ENCODE measurements at places on chromosomes 3 and 15. TPM values are rescaled to one million over a fixed set of nuclear protein-coding genes. Genes with fewer than 3 reads are reported as not detected.

DNA sequence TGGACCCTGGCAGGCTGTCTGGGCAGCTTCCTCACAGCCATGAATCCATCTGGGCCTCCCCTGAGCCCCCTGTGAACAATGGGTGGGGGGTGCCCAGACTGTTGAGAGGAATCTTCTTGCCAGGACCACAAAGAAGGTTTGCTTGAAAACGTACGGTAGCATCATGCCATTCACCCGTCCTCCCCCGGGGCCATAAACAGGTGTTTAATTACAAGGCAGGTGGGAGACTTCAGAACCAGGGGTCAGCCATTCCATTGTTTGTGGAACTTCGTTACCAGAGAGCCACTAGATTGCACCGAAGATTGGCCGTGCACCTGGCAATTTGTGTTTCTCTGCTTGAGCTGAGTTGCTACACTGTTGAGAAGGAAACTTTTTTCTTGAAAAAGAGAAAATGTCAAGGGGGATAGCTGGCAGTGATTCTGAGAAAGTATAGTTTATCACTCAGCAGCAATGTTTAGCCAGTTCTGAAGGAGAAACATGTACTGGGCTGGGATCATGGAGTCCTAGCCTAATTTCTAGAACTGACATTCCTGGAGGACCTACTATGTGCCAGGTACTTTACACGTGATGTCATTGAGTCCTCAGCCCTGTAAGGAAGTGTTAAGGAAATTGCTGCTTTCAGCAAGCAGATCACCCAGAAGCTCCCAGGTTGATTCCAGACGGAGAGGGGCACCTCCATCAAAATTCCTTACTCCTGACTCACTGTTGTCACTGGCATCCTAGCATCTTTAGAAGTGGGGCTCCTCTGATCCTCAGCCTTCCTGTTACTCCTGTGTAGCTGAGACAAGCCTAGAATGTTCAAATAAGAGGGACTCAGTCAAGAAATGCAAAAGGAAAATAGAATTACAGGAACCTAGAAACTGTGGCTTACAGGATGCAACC is 103.8 kb upstream of the UBE2E1 start:
- DNase-seq = no peak

- DNase-seq = no peak
These were observed 49.7 kb downstream of the XXYLT1 start for GRCh38 chr3:195221015-195221853.

GRCh38 chr15:65956307-65956706 is 87.0 kb downstream of the RAB11A start:
- DNase-seq = no peak

DNA sequence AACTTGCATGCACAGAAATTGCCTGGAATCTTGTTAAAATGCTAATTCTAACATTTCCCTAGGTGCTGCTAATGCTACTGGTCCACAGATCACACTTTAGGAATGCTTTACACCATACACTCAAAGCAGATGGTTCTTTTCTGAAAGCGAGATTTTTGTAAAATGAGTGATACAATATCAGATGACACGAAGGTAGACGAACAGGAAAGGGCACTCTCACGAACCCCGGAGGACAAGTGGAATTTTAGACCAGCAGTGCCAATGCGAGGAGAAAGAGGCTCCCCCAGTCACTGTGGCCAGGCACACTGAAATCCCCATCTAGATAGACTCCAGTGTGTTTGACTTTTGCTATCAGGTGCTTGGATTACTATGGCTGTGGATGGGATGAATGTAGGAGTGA is 21.0 kb downstream of the FAIM start:
- no peak for DNase-seq

The ALPK3 gene
- 0.14 TPM for total RNA-seq

DNA sequence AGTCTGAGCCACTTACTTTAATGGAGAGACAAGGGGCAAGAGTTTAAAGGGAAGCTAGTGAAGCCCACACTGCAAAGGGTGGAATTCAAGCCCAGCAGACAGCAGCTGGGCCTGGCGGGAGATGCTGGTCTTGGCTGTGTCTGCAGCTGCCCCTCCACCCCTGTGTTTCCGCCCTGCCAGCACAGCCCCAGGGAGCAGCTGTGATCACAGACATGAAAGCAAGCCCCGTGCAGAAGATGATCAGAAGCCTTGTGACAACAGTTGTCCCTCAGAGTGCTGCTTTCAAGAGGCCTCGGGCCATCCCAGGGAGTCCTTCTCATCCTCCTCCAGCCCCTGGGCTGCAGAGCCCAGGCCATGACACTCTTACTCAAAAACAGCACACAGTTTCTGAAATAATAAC is 24.1 kb upstream of the SLC6A1 start:
- no peak for DNase-seq

DNA sequence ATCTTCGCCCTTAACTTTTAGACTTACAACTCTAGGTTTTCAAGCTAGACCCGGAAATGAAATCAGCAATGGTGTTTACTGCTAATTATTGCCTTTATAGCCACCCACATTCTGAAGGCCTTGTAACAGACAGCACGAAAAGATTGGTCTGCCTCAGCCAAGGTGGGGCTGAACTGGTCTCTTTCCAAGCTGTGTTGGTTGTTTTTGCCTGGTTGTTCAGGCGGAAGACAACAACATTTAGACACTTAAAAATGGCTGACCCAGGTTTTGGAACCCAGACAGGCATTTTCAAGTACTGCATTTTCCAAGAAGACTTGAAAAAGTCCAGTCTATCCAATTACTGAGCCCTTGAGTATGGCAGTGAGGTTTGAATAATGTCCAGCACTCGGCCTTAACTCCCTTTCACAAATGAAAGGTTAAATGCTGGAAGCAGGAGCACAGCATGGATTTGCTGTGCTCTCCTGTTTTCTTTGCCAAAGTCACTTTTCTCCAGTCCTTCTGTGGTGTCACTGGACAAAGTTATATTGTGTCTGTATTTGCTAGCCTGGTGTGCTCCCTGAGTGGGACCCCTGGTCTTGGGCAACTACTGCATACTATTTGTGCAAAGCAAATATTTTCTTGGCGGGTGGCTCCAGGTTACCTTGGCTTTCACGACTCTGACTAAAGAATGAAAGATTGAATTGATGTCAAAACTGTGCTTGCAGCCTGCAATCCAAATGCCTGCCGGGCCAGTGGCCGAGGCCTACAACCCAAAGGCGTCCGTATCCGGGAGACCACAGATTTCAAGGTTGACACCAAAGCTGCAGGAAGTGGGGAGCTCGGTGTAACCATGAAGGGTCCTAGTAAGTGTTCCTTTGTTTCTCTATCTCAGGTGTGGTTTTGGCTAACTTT is 93.5 kb downstream of the FLNB start:
- DNase-seq = no peak

The IL17RC gene
- 0.88 TPM for total RNA-seq

DNA sequence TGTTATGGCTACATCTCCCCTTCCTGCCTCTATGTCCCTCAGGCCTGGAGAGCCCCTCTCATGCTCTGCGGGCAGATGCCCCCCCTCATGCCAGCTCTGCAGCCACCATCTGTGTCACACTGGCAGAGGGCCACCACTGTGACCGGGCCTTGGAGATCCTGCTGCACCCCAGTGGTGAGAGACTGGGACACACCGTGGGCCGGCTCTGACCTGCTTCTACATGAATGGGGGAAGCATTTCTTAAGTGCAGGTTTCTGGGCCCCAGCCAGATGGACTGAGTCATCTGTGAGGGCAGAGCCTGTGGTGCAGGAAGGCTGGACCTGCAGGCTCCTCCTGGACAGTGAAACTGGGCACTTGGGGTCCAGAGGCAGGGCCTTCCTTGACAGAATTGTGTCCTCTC is 4.8 kb downstream of the VWA5B2 start:
- no peak for DNase-seq

DNA sequence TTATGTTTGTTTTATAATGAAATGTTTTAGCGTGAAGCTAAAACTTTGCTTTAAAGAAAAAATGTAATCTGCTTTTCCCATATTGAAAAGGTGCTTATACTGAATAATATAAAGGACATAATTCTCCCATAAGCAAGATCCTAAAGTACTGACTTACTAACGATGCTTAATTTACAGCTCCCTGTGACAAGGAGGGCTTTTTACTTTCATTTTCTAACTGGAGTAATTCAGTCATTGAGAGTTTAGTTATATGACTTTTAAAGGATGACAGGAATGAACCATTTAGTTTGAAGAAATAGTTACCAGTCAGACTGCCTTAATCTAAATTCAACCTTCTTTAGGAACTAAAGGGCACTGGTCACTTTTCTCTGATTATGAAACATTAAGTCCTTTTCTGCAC is 19.3 kb upstream of the ZPLD1 start:
- DNase-seq = no peak

- DNase-seq = no peak
These were observed 69.8 kb downstream of the PLCH1 start for GRCh38 chr3:155675094-155675493.

DNA sequence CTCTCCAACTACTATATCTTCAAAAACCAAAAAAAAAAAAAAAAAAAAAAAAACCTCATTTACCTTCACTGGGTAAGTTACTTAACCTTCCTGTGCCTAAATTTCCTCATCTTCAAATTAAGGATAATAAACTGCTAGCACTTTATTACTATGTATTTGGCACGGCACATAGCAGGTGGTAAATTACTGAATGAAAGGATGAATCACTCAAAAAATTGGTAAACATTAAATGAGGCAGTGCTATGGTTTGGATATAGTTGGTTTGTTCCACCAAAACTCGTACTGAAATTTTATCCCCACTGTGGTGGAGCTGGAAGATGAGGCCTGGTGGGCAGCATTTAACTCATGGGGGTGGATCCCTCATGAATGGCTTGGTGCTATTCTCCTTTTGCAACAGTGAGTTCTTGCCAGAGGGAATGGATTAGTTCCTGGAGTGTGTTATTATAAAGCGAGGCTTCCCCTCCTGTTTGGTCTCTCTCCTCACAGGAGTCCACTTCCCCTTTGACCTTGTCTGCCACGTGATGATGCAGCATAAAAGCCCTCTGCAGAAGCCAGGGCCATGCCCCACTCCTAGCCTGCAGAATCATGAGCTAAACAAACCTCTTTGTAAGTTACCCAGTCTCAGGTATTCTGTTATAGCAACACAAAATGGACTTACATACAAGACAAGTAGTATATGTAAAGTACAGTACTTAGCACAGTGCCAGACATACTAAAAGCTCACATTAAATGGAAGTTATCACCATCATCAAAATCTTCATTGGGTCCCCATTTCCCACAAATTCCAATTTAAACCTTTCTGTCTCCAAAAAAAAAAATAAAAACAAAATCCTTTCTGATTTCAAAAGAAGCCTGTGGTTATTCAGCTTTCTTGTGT is 20.6 kb downstream of the DCUN1D1 start:
- DNase-seq = no peak

DNA sequence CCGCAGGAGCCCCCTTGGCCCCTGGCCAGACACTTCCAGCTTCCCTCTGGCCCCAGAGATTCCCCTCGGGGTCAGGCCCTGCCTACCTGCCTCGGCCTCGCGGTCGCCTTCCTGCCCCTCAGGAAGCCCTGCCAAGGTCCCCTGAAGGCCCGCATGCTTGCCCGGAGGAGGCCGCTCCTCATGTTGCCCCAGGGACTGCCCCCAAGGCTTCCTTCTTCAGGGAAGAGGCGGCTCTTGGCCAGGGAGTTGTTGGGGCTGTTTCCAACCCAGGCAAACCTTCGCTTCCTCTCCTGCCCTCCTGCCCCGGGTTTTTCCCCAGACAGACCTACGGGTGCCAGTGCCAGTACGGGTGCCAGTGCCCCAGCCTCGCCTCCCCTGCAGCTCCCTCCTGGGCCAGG is 13.5 kb upstream of the MUC4 start:
- DNase-seq = no peak

Measured in CD4-positive, alpha-beta T cell (primary cell).